DMS153 (cell line): ENCODE measurements at places on chromosomes 13 and 19.

GRCh38 chr19:28534766-28535351 is 678.1 kb downstream of the UQCRFS1 start:
- DNase-seq: no peak

DNA sequence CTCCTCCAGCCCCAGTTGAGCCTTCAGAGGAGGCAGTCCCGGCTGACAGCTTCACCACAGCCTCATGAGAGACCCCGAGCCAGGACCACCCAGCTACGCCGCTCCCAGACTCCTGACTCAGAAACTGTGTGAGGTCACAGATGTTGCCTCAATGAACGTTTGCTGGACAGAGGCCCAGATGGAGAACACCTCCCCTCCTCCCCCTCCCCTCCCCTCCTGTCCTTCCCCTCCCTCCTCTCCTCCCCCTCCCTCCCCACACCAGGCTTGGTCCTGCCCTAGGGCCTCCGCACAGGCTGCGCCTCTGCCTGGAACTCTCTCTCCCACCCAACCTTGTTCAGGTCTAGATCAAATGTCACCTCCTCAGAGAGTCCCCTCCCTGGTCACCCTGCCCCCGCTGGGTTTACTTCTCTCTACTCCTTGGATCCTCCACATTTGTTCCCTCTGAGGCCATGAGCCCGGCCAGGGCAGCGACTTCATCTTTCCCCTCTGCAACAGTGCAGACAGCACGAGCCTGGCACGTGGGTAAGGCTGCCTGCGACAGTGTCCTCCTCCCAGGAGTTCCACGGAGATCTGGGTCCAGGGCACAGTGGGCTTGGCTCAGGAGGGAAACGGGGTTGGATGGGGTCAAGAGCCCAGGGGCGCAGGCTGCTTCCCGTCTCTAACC is 17.4 kb downstream of the PIP5K1C start:
- no peak for DNase-seq

GRCh38 chr19:30115947-30116346 is 173.9 kb downstream of the URI1 start:
- no peak for DNase-seq

GRCh38 chr19:28874742-28875141 is 338.2 kb downstream of the UQCRFS1 start:
- no peak for DNase-seq

DNA sequence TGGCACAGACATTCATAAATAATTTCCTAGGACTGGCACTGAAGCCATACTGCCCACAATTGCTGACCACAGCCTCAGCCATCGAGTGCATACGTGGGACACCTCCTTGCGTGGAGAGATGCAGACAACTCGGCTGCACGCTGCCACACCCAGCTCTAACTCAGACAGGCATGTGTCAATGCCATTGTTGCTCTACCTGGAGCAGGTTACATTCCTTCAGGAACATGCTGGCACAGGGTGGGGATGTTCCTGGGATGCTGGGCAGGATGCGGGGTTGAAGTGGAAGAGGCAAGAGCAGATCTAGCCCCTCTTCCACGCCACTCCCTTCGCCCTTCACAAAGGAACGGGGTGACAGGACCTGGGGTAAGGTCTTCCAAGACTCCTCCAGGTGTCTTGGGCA is 24.2 kb upstream of the SLC35E1 start:
- no peak for DNase-seq

GRCh38 chr13:86839221-86839620 is 832.0 kb upstream of the SLITRK5 start:
- no peak for DNase-seq
